ENCODE measurements at places on chromosomes 7 and 10. TPM values are rescaled to one million over a fixed set of nuclear protein-coding genes. Genes with fewer than 3 reads are reported as not detected.

FKBP6 gene
- not detected for total RNA-seq

CALY gene
- 14.1 TPM for total RNA-seq

C7orf33 gene
- total RNA-seq = not detected

FAM131B gene
- total RNA-seq = 3.9 TPM

ADGRA1 gene
- total RNA-seq = not detected

PTTG1IP2 gene
- not detected for total RNA-seq

ST8SIA6 gene
- 0.88 TPM for total RNA-seq

SPDYE3 gene
- total RNA-seq = not detected

TAS2R3 gene
- 1.1 TPM for total RNA-seq

ELFN1 gene
- total RNA-seq = not detected

CUBN gene
- 0.16 TPM for total RNA-seq

ASB13 gene
- total RNA-seq = 17.2 TPM

KMT2E gene
- total RNA-seq = 59.2 TPM
